Naive thymus-derived CD8-positive, alpha-beta T cell (primary cell): ENCODE measurements at places on chromosomes 7 and 10. TPM values are rescaled to one million over a fixed set of nuclear protein-coding genes. Genes with fewer than 3 reads are reported as not detected.

DNA sequence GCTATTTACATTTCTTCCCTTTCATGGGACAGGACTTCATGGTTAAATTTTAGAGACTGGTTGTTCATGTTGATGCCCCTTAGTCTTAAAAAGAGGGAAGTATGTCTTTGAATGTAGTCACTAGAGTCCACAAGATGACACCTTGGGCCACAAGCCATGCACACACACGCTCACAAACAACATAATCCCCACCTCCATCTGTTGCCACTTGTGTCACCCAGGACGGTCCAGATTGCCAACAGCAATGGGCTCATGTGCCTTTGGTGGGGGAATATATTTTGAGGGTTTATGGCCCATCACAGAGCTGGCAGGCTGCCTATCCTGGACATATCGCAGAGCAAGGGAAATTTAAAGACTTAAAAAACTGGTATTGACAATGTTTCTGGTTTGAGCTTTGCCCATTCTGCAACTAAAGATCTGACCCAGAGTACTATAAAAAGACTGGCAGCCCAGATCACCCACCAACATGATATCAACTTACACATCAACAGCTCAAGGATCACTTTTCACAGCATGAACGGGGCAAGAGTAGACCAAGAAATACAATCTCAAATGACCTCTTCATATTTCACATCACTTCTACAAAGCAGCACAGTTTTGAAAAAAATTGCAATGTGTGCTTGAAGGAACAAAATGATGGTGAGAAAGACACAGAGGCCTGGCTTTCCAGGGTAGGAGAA is 50.5 kb downstream of the STRA8 start:
- peaks cover 16% of the 10 kb centered on the region for H3K4me1 ChIP-seq
- H3K27ac ChIP-seq, result no peak overlapping the region
- H3K27me3 ChIP-seq, result peaks cover 7% of the 10 kb centered on the region
- no peaks in the 10 kb centered on the region for H3K36me3 ChIP-seq
- DNase-seq, result no peak

HEPACAM2 gene
- 0.33 TPM for total RNA-seq

GRCh38 chr7:42843205-42843800 is 68.6 kb downstream of the C7orf25 start:
- no peaks in the 10 kb centered on the region for H3K4me1 ChIP-seq
- no peak overlapping the region for H3K27ac ChIP-seq
- H3K27me3 ChIP-seq, result peaks cover 18% of the 10 kb centered on the region
- no peak overlapping the region for H3K4me3 ChIP-seq
- no peaks in the 10 kb centered on the region for H3K36me3 ChIP-seq
- no peak for DNase-seq

OR6V1 gene
- not detected for total RNA-seq

SRGN gene
- 74.4 TPM for total RNA-seq

MGMT gene
- total RNA-seq, result 18.9 TPM

DNA sequence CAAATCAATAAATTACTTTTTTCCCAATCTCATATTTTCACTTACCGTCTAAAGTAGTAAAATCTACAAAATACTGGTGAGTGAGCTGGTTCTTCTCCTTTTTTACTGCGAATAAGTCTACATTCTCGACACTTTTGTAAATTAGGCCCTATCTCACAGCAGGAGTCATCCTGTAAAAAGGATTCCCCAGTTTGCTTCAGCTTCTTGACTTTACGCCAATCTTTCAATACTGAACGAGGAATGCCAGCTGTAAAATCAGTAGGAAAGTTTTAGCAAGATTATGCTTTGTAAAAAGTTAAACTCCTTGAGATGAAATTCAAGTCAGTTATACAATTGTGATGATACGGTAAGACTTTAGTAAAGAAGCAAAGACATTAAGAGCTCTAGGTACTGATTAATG is 67.3 kb downstream of the NRBF2 start:
- no peaks in the 10 kb centered on the region for H3K27me3 ChIP-seq
- DNase-seq, result no peak
- no peak overlapping the region for H3K27ac ChIP-seq
- H3K4me1 ChIP-seq, result peaks cover 16% of the 10 kb centered on the region

ZNF273 gene
- total RNA-seq, result 9.5 TPM

DNA sequence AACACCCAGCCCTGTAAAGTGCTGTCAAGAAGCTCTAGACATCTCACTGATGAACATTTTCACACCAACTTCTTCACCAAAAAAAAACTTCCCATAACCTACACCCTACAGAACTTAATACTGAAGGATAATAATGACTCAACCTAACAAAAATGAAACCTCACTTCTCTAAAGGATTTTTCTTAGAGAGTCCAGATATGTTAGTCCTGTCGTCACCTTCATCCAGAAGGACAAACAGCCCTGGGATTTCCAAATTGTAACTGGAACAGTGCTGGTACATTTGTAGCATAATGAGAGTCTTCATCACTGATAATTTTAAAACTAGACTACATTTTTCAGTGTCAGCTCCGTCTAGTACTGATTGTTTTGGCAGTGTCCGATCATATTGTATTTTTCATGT is 528.6 kb upstream of the CELF2 start:
- H3K4me1 ChIP-seq, result no peaks in the 10 kb centered on the region
- H3K4me3 ChIP-seq, result no peak overlapping the region
- DNase-seq, result no peak
- H3K36me3 ChIP-seq, result no peaks in the 10 kb centered on the region

FFAR4 gene
- total RNA-seq, result not detected

KIAA1549 gene
- total RNA-seq, result 0.47 TPM

GRCh38 chr10:109773288-109774120 is 149.8 kb downstream of the XPNPEP1 start:
- H3K36me3 ChIP-seq, result no peaks in the 10 kb centered on the region
- no peak for DNase-seq
- H3K4me1 ChIP-seq, result no peaks in the 10 kb centered on the region
- H3K27ac ChIP-seq, result no peak overlapping the region

DNA sequence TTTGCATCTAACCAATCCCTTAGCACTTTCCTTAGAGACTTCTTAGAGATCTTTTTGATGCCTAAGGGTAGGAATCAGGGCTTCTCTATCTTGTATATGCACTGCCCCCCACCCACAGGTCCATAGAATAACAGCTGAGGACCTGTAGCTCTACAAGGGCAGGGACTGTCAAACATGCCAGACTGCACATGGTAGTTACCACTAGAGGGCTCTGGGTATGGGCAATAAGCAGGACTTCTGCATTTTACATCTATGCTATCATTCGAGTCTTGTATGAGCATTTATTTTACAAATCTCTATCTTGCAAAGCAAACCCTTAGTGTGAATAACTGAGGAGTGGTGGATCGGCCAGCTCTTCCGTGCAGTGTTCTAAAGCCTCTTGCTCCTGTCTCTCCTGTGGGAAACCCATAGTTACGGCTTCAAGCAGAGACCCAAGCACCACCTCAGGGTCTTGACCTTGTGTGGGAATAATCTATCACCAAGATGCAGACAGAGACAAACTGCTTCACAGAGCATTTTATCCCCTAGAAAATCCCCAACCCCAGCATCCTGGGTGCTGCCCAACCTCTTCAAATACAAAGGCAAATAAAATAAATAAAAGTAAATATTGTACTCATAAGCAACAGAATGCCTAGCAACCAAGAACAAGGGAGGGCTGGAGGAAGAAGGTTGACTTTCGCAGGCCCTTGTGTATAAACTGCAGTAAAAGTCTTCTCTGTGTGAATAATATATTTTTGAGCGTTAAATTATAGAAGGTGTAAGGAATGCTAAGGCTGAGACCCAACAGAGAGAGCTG is 219.3 kb downstream of the WDR11 start:
- H3K4me3 ChIP-seq, result no peak overlapping the region
- H3K27me3 ChIP-seq, result peaks cover 5% of the 10 kb centered on the region
- H3K36me3 ChIP-seq, result no peaks in the 10 kb centered on the region
- no peaks in the 10 kb centered on the region for H3K4me1 ChIP-seq

- no peaks in the 10 kb centered on the region for H3K36me3 ChIP-seq
- H3K27me3 ChIP-seq, result peaks cover 63% of the 10 kb centered on the region
- H3K4me1 ChIP-seq, result peaks cover 8% of the 10 kb centered on the region
- DNase-seq, result peak; percentile 41
- no peak overlapping the region for H3K27ac ChIP-seq
- peak overlapping the region; percentile 31 for H3K4me3 ChIP-seq
Measured at GRCh38 chr10:98028168-98028770, 2.2 kb downstream of the CRTAC1 start.
